ENCODE measurements at places on chromosomes 11 and 22.

GRCh38 chr11:69636512-69637197 lies 4.3 kb upstream of the CCND1 start:
- DNase-seq, result no peak

DNA sequence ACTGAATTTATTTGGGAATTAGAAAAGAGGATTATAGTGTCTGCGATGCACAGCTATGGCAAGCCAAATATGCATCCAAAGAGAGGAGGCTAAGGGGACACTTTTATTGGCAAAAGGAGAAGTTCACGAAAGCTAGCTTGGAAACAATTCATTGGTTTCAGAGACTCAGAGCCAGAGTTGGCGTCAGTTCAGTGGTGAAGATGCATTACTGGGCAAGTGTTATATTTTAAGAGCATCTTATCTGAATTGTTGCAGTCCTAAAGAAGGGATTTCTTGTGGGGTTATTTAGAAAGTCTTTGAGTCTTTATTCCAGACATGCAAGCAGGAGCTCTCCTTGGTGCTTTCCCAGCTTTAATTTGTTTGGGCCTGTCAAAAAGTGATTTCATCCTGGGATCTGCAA lies 15.0 kb downstream of the CLDN5 start:
- DNase-seq, result no peak

- DNase-seq, result no peak
Observed at GRCh38 chr11:73645972-73646631, at the start of gene PLEKHB1. Gene PLEKHB1, plus strand, starts transcription at chr11:73646581. Its CDS starts 28 bp downstream, at chr11:73646609.

DNA sequence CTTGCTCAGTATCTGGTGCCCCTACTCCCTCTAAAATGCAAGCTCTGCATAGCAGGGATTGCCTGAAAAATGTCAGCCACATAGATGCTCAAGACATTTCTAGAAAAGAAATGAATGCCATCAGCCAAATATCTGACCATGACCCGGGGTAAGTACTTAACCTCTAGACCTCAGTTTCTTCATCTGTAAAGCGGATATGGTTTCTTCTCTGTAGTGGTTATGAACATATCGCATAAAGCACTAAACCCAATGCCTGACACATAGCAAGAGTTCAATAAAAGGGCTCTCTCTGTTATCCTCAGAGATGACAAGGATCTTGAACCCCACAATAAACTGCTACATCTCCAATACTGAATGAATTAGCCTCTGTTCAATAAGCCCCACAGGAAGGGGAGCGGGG lies 122.6 kb downstream of the ABTB2 start:
- DNase-seq, result no peak

- DNase-seq, result no peak
Observed at GRCh38 chr11:98398508-98398907, 622.2 kb upstream of the CNTN5 start.

DNA sequence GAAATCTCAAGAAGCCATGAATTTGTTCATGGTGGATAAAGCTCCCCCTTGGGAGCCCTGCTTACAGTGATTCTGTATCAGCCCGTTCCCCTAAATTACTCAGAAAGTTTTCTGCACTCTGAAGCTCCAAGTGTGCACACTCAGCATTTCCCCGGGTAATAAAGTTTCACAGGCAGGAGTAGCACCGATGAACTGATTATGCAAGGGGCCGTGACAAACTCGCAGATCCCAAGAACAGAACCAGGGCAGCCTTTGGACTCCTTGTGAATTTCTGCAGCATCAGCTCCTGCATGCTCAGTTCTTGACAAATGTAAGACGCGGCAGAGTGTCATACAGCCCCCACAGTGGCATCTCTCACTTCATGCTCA lies 73.5 kb downstream of the COMMD9 start:
- no peak for DNase-seq

Data from NB4 (cell line).